ENCODE measurements at places on chromosomes 1 and 21.

DNA sequence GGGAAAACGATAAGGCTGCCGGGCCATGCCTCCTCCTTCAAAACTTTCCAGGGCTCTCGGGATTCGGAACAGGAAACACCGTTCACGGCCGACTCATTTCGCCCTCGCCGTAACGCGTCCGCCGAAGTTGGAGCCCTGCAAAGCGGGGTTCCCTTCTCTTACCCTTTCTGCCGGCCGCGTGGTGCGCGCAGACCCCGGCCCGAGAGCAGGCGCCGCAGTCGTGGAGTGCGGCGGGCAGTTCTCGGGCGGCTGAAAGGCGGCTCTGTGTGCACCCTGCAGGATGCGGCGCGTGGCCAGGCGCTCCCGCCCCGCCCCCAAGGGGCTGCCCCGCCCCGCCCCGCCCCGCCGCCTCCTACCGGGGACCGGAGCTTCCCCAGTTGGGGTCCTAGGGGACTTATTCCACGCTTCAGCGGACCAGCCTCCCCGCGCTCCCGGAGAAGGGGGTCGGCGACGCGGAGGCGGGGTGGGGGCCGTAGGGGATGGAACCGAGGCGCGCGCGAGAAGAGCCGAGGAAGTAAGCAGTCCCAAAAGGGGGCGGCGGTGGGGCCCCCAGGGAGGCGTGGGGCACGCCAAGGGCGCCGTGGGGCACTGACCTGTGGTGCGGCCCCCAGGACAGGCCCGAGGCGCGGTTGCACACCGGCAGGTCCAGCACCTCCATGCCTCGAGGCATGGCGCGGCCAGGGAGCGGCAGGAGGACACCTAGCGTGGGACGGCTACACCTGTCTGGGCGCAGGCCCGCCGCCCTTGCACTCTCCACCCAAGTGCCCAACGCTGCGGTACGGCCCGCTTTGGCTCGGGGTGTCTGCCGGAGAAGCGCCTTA is at the start of gene MCOLN2:
MCOLN2 (minus strand) TSS at position 268 of the 821 bp plus-strand sequence; CDS start at position 27, 241 bp downstream.
- H3K4me3 ChIP-seq, result peak within 1 kb of the TSS; percentile 54
- peak; percentile 77 for DNase-seq
- no peak within 1 kb of the TSS for H3K27ac ChIP-seq
- H3K36me3 ChIP-seq, result no peaks in the 10 kb centered on the region

DNA sequence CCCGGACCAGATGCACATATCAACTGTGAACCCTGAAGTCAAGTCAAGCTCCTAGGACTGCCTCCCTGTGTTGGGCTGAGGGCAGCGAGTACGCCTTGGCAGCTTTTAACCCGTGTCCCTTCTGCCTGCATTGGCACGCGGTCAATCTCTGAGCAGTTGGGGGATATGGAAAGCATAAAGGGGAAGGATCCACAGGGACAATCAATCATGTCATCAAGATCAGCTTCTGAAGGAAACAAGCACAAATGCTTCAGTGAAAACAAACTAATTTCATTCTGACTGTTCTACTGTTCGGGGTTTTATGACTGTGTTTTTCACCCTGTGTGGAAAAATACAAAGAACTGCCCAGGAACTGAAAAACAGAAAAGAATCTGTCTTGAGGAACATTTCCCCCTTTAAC is 106.2 kb downstream of the RUNX1 start:
- H3K4me3 ChIP-seq, result no peak overlapping the region
- DNase-seq, result no peak
- H3K27ac ChIP-seq, result no peak overlapping the region
- no peaks in the 10 kb centered on the region for H3K4me1 ChIP-seq
- no peaks in the 10 kb centered on the region for H3K36me3 ChIP-seq

- H3K36me3 ChIP-seq, result no peaks in the 10 kb centered on the region
- peak; percentile 33 for DNase-seq
- H3K27me3 ChIP-seq, result no peaks in the 10 kb centered on the region
These were observed 9.6 kb downstream of the DAP3 start for GRCh38 chr1:155698382-155699038.

DNA sequence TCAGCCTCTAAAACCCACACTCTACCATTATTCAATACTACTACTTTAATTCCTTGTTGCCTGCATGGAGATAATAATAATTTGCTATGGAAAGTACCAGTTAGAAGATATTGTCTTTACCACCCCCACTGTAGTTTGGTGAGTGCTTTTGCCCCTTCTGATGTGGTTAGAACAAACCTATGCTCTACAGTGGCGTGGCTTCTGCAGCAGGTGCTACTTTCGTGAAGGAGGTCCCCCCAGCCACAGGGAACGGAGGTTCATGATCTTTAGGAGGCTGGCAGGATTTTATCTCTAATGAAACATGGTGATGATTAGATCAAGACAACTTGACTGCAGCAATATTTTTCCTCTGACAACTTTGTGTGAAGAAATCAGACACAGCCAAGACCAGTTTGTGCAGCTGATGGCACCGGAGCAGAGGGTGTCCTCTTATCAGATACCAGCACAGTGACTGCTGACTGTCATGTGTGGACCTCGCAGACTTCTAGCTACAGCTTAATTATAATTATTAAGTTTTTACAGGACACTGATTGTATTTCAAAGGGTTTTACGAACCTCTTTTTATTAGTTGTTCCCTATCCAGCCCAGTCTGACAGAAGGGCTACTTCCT is 10.7 kb upstream of the TCHH start:
- no peaks in the 10 kb centered on the region for H3K4me1 ChIP-seq
- H3K27ac ChIP-seq, result no peak overlapping the region
- H3K36me3 ChIP-seq, result no peaks in the 10 kb centered on the region
- no peaks in the 10 kb centered on the region for H3K27me3 ChIP-seq

GRCh38 chr21:45001134-45002095 is 61.6 kb downstream of the SLX9 start:
- no peaks in the 10 kb centered on the region for H3K4me1 ChIP-seq
- H3K36me3 ChIP-seq, result no peaks in the 10 kb centered on the region
- no peaks in the 10 kb centered on the region for H3K27me3 ChIP-seq
- no peak overlapping the region for H3K27ac ChIP-seq
- no peak overlapping the region for H3K4me3 ChIP-seq

DNA sequence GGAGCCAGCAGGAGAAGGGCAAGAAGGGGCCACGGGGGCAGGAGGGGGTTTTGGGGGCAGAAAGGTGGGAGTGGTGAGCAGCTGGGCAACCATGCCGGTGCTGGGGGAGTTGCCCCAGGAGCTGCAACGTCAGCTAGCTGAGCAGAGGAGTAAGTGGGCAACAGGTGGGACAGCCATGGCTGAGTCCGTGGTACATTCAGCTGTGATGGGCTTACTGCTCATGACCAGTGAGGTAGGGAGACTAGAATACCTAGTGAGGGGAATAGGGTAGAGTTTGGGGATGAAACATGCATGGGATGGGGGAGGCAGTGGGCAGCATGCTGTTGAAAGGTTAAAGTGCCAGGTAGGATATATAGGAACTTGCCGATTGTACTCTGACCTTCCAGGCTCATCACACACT is 2.4 kb downstream of the USP21 start:
- DNase-seq, result no peak
- H3K36me3 ChIP-seq, result peaks cover 2% of the 10 kb centered on the region
- peaks cover 20% of the 10 kb centered on the region for H3K4me1 ChIP-seq
- no peak overlapping the region for H3K4me3 ChIP-seq

DNA sequence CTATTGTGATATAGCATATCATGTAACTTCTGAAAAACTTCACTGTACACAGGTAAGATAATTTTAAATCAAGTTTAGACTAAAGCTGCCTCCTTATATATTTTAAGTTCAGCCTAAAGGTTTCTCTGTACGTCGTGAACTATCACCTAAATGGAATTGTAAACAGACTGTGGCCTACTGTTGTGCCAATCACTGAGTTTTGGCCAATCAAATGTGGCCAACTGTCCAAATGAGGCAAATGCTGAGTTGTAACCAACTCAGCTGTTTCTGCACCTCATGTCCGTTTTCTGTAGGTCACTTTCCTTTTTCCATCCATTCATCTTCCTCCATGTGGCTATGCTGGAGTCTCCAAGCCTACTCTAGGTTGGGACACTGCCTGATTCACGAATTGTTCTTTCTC is 63.7 kb upstream of the ST6GALNAC3 start:
- no peaks in the 10 kb centered on the region for H3K4me1 ChIP-seq
- H3K4me3 ChIP-seq, result no peak overlapping the region
- no peaks in the 10 kb centered on the region for H3K27me3 ChIP-seq
- DNase-seq, result no peak

DNA sequence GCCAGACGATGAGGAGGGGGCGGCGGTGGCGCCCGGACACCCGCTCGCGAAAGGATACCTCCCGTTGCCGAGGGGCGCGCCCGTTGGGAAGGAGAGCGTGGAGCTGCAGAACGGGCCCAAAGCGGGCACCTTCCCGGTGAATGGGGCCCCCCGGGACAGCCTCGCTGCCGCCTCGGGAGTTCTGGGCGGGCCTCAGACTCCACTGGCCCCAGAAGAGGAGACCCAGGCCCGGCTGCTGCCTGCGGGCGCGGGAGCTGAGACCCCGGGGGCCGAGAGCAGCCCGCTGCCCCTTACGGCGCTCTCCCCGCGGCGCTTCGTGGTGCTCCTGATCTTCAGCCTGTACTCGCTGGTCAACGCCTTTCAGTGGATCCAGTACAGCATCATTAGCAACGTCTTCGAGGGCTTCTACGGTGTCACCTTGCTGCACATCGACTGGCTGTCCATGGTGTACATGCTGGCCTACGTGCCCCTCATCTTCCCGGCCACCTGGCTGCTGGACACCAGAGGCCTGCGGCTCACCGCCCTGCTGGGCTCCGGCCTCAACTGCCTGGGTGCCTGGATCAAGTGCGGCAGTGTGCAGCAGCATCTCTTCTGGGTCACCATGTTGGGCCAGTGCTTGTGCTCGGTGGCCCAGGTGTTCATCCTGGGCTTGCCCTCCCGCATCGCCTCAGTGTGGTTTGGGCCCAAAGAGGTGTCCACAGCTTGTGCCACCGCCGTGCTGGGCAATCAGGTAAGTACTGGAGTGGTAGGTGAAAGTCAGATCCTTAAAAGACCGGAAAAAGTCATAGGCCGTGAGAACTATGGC is 588 bp downstream of the FLVCR1 start:
- H3K27me3 ChIP-seq, result no peaks in the 10 kb centered on the region
- no peak for DNase-seq
- H3K4me1 ChIP-seq, result peaks cover 5% of the 10 kb centered on the region
- H3K36me3 ChIP-seq, result peaks cover 16% of the 10 kb centered on the region

GRCh38 chr1:185144233-185144632 is 12.5 kb downstream of the TRMT1L start:
- H3K36me3 ChIP-seq, result no peaks in the 10 kb centered on the region
- H3K4me1 ChIP-seq, result no peaks in the 10 kb centered on the region
- H3K27ac ChIP-seq, result no peak overlapping the region
- H3K27me3 ChIP-seq, result no peaks in the 10 kb centered on the region
- no peak overlapping the region for H3K4me3 ChIP-seq

GRCh38 chr1:17081439-17081838 is 27.6 kb upstream of the SDHB start:
- no peaks in the 10 kb centered on the region for H3K4me1 ChIP-seq
- DNase-seq, result no peak
- H3K27me3 ChIP-seq, result no peaks in the 10 kb centered on the region
- no peak overlapping the region for H3K27ac ChIP-seq
- H3K36me3 ChIP-seq, result no peaks in the 10 kb centered on the region

- peak; percentile 70 for DNase-seq
- H3K4me1 ChIP-seq, result peaks cover 36% of the 10 kb centered on the region
- no peaks in the 10 kb centered on the region for H3K36me3 ChIP-seq
- H3K4me3 ChIP-seq, result no peak overlapping the region
These were observed 4.1 kb downstream of the PTPRU start for GRCh38 chr1:29240400-29240837.

GRCh38 chr1:119290297-119290696 is 78.3 kb upstream of the HAO2 start:
- no peaks in the 10 kb centered on the region for H3K27me3 ChIP-seq
- H3K4me1 ChIP-seq, result peaks cover 10% of the 10 kb centered on the region
- DNase-seq, result no peak
- no peak overlapping the region for H3K27ac ChIP-seq
- H3K36me3 ChIP-seq, result no peaks in the 10 kb centered on the region

DNA sequence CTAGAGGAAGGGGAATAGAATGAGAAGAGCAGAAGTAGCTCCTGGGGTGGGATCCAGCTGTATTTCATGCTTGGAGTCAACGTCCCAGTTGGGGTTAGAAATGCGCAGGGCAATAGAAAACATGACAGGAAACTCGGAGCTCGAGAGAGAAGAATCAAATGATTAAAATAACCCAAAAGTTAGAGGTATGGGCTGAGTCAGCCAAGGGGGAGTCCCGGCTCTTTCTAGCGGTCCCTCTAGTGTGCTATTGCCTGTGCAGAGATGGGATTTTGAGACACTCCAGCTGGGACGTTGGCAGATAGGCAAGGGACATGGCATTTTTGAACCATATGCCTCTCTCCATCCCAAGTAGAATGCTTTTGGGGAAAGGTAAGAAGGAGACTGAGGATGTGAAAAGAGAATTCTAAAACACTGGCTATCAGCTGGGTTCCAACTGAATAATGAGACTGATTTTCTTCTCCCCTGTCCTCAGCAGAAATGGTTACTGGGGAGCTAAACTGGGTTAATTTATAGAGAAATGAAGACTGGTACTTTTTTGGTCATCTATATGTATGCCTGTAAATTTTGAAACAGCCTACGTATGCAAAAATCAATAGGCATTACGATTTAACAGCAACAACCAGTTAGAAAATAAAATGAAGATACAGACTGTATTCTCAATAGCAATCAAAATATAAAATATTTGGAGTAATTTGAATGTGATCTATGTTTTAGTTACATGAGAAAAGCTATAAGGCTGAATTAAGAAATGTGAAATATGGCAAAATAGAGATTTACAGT is 7.0 kb upstream of the VPS26C start:
- H3K27ac ChIP-seq, result no peak overlapping the region
- H3K27me3 ChIP-seq, result no peaks in the 10 kb centered on the region
- peaks cover 5% of the 10 kb centered on the region for H3K4me1 ChIP-seq
- peak overlapping the region; percentile 39 for H3K4me3 ChIP-seq

DNA sequence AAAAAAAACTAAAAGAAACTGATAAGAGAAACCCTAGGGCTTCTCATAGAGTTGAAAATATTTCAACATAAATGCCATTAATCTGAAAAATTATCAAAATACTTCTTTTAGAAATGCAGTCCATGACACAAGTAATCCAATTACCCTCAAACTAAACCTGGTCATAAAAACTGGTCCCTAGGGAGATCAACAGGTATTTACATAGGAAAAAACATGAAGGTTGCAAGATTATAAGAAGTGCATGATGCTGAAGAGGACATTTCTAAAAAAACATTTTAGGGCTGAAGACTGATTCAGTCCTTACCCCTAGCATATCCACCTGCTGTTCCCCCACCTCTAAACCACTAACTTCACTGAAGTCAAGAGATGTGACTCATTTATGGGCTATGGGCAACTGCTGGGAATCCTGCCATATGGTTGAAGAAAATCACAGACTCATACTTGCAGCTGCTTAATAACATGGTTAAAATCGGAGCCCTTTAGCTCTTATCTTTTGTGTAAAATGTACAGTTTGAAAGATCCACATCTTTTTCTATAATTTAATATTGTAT is 131.0 kb upstream of the RUNX1 start:
- DNase-seq, result no peak
- no peaks in the 10 kb centered on the region for H3K27me3 ChIP-seq
- H3K36me3 ChIP-seq, result no peaks in the 10 kb centered on the region
- H3K27ac ChIP-seq, result no peak overlapping the region

DNA sequence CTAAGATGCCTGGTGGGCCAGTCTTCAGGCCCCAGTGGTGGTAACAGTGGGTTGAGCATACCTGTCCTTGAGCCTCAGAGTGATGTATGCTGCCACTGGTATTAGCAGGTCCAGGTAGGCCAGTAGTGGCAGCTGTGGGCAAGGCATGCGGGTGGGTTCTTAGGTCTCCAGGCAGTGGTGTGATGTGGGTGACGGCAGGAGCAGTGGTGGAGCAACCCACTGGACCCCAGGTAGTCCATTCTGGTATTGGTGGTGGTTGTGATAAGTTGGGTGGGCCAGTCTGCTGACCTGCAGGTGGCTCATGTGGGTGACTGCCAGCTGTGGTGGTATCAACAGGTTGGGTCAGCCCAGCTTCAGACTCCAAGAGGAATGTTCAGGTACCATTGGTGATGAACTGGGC is 165.0 kb upstream of the GORAB start:
- H3K4me1 ChIP-seq, result no peaks in the 10 kb centered on the region
- no peak overlapping the region for H3K4me3 ChIP-seq
- no peak for DNase-seq
- no peak overlapping the region for H3K27ac ChIP-seq
- no peaks in the 10 kb centered on the region for H3K36me3 ChIP-seq
- H3K27me3 ChIP-seq, result no peaks in the 10 kb centered on the region
